Stimulated activated CD4-positive, alpha-beta T cell treated with anti-CD3 and anti-CD28 coated beads, TNF-alpha, amount 100 ng/mL, for 24 hours (primary cell): ENCODE measurements at places on chromosomes 3 and 15.

DNA sequence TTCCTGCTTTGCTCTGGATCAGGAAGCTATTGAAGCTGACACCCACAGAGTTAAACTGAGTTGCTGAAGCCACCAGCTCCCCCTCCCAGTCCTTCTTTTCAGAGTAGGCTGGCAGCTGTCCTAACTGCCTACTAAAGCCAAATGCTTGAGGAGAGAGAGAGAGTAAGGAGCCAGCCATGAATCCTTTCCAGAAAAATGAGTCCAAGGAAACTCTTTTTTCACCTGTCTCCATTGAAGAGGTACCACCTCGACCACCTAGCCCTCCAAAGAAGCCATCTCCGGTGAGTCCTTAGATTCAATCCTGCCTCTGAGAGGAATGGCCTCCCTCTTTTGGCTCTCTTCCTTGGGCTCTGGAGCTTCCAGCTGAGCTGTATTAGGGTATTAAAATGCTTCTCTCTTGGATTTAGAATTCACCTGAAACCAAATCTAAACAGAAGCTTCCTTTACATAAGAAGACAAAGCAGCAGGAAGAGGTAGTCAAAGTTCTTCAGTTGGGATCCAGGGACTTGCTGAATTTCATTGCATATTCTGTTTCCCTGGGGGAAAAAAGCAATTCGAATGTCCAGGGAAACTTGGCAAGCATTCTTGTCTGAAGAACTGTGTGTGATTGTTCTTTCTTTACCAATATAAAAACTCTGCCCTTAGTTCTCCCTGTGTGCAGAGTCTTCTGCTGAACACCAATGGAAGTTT, at the start of gene SLC15A2:
Gene SLC15A2, plus strand, starts transcription at position 101 of the 690 bp plus-strand sequence. Its CDS starts 76 bp downstream, at position 177.
- DNase-seq, result no peak

DNA sequence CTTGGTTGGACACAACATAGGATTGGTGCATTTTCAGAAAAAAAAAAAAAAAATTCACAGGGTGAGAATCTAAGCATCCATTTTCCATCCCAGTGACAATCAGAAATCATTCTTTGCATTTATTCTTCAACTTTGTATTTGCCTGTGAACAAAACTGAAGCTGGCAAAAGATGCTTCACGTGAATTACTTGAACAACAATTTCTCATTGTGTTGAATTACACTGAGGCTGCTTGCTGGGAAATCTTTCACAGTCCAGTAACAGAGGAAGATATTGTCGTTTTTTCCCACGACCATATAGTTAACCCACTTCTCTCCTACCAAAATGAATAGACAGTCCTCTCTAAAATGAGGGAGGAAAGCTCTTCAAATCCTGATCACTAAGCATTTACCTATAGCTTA, 4.3 kb upstream of the SLCO3A1 start:
- no peak for DNase-seq

- no peak for DNase-seq
These were observed 62.4 kb upstream of the TRPM1 start for GRCh38 chr15:31163769-31164572.

DNA sequence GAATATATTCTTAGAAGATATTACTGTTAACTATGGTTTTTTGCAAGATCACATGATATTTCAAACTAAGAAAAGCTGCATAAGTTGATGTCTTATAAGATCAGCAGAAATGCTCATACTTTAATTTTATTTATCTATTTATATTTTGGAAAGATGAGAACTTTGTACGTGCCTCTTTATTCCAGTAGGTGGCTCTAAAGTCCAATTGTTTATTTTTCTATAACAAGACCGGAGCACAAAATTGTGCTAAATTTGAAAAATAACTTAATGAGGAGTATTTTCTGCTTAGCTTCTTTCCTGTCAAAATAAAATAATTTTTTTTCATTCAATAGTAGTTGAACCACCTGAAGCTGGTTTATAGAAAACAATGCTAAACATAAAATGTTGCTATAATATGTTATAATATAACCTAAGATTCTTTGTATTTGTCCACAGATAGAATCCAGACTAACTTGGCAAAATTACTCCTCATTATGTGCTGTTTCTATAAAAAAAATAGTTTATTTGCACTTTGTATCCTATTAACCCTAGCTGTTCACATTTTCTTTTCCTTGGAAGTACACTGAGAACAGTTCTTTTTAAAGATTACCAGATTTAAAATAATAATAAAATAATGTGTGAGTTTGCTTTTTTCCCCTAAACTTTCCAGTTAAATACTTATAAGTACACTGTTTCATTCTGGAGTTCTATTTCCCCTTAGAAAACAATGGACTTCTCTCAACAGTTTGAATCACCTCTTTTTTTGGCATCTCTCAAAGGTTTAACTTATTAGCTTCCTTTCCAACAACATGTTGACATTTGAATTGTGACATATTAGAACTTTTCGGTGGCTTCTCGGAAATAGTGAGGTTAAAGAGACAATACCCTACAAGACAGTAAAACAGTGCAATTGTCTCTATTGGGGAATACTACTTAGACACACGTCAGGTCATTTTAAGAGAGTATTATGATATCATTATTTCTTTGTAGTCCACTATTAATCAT, 530.0 kb downstream of the MECOM start:
- no peak for DNase-seq

DNA sequence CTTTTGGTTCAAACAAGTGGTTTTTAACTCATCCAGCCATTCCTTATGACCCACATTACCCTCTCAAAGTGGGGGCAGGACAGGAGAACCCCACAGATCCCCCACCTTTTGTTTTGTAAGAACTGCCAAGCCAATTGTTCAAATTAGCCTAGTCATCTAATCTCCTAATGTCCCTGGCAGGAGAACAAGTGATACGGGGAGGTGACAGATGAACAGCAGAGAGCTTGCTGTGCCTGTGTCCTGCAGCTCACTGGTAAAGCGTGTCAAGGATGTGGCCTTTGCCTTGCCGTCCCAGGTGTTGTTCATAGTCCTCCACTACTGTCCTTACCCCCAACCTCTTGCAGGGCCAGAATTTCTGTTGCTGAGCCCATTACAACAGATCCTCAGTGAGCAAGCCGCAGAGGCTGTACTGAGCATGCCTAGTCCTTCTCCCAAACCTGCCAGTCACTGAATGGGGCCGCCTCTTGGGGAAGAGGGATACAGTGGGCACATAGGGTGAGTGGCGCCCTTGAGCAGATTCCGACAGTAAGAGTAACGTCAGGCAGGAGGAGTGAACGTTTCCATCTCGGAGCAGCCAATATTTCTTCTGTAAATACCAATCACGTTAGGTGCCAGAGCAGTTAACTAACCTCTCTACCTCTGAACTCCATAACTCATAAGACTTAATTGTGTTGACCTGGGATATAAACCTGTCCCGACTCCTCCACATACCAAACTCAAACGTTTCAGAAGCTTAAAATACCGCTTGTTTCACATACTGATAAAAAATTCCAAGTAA, 87.4 kb downstream of the ITPR1 start:
- no peak for DNase-seq

GRCh38 chr3:143601723-143602484, 246.4 kb downstream of the SLC9A9 start:
- DNase-seq, result no peak

GRCh38 chr15:38609097-38609738, 44.6 kb upstream of the RASGRP1 start:
- no peak for DNase-seq
